ENCODE measurements at places on chromosomes 4 and X. TPM values are rescaled to one million over a fixed set of nuclear protein-coding genes. Genes with fewer than 3 reads are reported as not detected.

Gene NPY1R
- polyA plus RNA-seq, result 2.1 TPM

Gene CLDN34
- not detected for polyA plus RNA-seq

Gene COL25A1
- 2.1 TPM for polyA plus RNA-seq

Gene TSC22D3
- 171 TPM for polyA plus RNA-seq

Gene LUZP4
- not detected for polyA plus RNA-seq

Gene TLR6
- polyA plus RNA-seq, result 0.88 TPM

Gene ZNF141
- 2.6 TPM for polyA plus RNA-seq

Gene UGT2A1
- polyA plus RNA-seq, result not detected

Gene OTUD6A
- polyA plus RNA-seq, result not detected

Gene SH3BGRL
- 48.1 TPM for polyA plus RNA-seq

Gene ERAS
- not detected for polyA plus RNA-seq

Gene SETD7
- polyA plus RNA-seq, result 20.6 TPM

Gene DNAAF6
- not detected for polyA plus RNA-seq

Gene CPLX1
- 12.7 TPM for polyA plus RNA-seq

Gene ARHGAP6
- polyA plus RNA-seq, result 7.8 TPM

Gene SPINK2
- 0.13 TPM for polyA plus RNA-seq

Gene XKRX
- polyA plus RNA-seq, result not detected

Gene ASB5
- 1.2 TPM for polyA plus RNA-seq

Gene C4orf17
- not detected for polyA plus RNA-seq

Gene MTNR1A
- not detected for polyA plus RNA-seq

Gene CCNG2
- polyA plus RNA-seq, result 13.4 TPM

Gene SCRG1
- 0.07 TPM for polyA plus RNA-seq

Gene TBC1D8B
- 1.1 TPM for polyA plus RNA-seq

Gene ZCCHC18
- polyA plus RNA-seq, result 0.36 TPM

Gene SULT1B1
- 2.8 TPM for polyA plus RNA-seq

Gene ARL9
- not detected for polyA plus RNA-seq

Gene SYN1
- 0.69 TPM for polyA plus RNA-seq

Gene PIR
- 2.3 TPM for polyA plus RNA-seq

Gene HDX
- polyA plus RNA-seq, result 0.37 TPM

Gene FHDC1
- polyA plus RNA-seq, result 1.5 TPM

Gene ARX
- polyA plus RNA-seq, result not detected

Gene ARR3
- polyA plus RNA-seq, result not detected

Gene NXT2
- 2.9 TPM for polyA plus RNA-seq

Gene HPGD
- polyA plus RNA-seq, result 0.52 TPM

Gene RBM3
- 291 TPM for polyA plus RNA-seq

Gene TKTL2
- 0.03 TPM for polyA plus RNA-seq

Gene FREM3
- not detected for polyA plus RNA-seq

Gene PDE5A
- 7.4 TPM for polyA plus RNA-seq

Gene VEGFC
- 16.7 TPM for polyA plus RNA-seq

Gene DRD5
- 0.03 TPM for polyA plus RNA-seq
